ENCODE measurements at places on chromosomes 2 and 18.

- DNase-seq: no peak
Observed at GRCh38 chr2:146259816-146260215, 1585.0 kb upstream of the ACVR2A start.

- no peak for DNase-seq
Observed at GRCh38 chr18:3323900-3324299, 62.0 kb downstream of the MYL12B start.

DNA sequence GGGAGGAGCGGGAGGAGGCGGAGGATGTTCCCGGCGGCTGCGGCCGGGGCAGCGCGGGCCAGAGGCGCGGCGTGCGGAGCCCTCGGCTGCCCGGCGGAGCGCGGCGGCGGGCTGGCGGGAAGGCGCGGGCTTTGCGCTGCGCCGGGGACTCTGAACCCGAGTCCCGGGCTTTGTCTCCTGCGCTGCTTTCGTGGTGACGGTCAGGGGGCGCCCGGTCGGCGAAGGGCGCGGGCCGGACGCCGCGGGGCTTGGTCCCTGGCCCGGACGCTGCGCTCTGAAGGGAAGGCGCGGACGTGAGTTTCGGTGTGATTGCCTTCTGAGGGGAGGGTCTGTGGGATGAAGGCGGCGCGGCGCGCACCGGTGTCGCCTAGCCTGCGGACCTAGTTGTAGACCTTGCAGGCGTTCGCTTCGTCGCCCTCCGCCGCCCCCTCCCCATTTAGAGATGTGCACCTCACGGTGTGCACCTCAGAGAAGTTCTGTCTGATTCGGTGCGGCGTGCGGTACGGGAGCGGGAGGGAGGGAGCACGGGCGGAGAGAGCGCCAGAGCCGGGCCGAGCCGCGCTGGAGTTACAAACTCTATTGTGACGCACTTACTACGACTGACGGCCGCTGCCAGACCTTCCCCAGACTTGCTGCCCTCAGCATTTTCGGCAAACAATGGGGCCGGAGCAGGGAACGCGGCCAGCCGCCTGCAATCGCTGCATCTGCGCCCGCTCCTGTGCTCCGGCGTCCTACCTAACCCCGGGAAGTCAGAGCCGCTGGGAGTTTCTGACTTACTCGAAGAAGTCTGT, 2.1 kb downstream of the BCL2L11 start:
- DNase-seq: no peak

DNA sequence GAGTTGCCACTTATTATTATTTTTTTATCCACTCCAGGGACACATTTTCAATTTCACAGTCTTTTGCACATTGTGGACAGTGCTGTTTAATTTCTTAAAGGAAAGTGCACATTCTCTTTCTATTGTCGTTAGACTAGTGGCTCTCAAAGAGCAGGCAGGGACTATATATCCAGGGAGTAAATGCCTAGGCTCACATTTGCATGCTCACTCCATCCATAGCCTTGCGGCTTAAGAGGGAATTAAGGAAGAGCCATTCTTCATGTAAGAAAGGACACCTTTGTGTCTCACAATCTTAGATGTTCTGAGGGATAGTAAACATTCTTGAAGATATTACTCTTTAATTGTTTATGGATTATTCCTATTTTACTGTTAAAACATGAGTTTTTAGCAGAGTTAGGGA, 70.8 kb downstream of the FIGN start:
- no peak for DNase-seq

DNA sequence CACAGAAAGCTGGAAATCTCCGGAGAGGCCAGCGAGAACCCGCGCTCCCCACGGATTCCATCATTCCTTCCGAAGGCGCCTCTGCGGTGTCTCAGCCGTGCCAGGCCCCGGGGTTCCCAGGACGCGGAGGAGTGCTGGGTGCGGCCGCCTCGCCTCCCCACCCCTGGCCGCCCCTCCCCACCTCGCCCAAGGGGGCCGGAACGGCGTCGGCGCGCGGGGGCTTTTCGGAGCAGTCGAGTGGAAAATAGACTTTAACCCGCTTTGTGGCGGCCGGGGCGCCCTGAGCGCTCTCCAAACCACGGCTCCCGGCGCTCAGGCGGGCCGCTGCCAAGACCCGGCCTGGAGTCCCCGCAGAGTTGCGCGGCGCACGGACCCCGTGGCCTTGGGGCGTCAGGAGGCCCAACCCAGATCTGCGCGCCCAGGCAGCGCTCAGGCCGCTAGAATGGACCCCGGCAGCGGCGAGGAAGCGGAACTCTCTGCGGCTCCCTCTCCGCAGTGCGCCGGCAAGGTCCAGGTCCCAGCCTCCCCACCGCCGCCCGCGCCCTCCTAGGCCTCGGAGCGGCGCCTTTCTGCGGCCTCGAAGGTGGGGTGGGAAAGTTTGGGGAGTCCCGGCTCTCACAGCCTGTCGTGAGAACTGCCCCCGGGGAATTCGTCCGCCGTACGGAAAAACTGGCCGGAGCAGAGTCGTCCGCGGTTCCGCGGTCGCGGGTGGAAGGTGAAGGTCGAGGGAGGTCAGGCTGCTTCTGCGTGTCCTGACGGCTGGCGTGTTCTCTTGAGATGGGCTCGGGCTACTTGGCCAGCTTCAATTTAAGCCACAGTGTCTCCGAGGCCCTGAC, 1.2 kb upstream of the EMX1 start:
- peak; percentile 39 for DNase-seq

DNA sequence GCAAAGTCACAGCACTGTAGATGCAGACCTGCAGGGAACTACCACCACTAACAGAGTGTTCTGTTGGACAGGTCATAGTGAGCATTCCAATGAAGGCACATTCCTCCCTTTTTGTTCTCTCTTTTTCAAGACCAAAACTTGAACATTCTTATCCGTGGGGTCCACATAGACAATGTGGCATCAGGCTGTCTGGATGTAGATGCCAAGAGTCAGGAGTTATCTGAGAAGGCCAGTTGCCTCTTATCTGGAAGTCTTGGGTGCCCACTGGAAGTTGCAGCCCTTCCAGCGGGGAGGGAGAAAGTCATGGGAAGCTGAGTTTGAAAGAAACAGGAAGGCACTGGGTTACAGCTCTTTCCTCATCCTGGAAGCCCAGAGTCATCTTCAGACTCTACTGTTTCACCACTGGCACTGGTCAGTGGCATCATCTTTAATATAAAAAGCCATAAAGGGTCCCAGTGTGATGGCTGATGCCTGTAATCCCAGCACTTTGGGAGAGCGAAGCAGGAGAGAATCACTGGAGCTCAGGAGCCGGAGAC, 61.4 kb downstream of the FAM161A start:
- no peak for DNase-seq

- no peak for DNase-seq
Observed at GRCh38 chr2:4765787-4766530, 926.2 kb upstream of the SOX11 start.

DNA sequence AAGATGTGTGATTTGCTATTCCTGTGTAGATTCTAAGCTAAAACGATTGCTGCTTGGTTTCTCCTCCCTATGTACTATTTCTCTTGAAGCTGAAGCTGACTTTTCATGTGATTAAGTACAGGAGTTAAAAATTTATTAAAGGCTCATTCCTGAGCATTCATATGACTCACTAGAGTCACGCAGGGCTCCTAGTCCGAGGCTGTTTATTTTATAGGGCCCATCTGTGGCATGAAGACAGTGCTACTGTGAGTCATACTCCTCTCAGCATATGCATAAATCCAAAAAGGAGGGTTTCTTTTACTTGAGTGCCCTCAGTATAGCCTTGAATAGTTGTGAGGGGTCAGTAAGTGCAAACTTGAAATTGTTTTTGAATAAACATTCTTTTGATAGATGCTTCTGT, 378.8 kb downstream of the PTPRM start:
- DNase-seq: no peak

- DNase-seq: no peak
Observed at GRCh38 chr2:39671604-39672003, 5.9 kb downstream of the TMEM178A start.

GRCh38 chr18:46502444-46502843, 154.6 kb downstream of the LOXHD1 start:
- no peak for DNase-seq

DNA sequence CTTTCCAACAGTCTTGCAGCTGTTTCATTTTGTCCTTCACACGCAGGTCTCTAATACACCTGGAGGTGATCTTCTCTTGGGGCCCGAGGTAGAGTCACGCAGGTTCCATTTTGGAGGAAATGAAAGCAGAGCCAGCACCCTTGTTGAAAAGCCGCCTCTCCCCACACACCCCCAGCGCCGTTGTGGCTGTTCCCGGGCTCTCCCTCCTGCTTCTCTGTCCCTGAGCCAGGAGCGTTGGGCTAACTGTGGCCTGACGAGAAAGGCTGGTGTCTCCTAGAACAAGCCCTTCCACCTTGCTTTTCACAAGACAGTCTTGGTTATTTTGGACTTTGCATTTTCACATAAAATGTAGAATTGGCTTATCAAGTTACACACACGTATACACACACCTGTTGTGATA, 16.3 kb downstream of the SNED1 start:
- DNase-seq: no peak

DNA sequence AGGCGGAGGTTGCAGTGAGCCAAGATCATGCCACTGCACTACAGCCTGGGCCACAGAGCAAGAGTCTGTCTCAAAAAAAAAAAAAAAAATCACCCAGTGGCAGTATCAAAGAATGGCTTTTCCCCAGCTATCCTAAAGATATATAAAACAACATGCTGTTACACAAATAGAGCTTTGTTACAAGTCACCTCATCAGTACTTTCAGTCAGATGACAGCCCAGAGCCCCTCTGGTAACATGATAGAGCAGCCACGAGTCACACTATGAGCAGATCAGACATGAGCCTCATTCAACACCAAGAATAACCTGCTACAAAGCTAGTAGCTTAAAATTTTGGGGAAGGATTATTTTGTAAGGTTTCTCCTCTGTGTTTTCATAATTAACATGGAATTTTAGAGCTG, 25.2 kb downstream of the PDE11A start:
- no peak for DNase-seq

DNA sequence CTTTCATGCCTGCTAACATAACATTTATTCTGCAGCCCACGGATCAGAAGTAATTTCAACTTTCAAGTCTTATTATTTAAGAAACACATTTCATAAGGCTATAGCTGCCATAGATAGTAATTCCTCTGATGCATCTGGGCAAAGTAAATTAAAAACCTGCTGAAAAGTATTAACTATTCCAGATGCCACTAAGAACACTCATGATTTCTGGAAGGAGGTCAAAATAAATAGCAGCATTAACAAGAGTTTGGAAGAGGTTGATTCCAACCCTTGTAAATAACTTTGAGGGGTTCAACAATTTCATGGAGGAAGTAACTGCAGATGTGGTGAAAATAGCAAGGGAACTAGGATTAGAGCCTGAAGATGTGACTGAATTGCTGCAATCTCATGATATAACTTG, 77.6 kb downstream of the CCDC148 start:
- DNase-seq: no peak

DNA sequence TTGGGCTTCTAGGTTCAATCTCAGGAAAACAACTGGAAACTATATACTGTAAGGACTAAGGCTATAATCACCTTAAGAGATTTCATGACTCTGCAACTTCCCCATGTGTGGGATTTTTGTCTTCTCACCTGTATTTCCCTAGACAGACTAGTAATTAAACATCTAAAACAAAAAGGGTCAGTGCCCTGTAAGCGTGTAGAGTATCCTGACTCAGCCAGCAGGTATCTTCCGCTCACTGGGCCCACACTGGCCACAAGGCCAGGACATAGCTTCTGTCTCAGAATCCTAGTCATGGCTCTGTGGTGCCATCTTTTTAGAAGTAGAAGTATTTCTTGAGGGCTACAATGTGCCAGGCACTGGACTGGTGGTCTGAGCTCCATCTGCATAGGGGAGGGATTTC, 28.8 kb upstream of the KCMF1 start:
- no peak for DNase-seq

DNA sequence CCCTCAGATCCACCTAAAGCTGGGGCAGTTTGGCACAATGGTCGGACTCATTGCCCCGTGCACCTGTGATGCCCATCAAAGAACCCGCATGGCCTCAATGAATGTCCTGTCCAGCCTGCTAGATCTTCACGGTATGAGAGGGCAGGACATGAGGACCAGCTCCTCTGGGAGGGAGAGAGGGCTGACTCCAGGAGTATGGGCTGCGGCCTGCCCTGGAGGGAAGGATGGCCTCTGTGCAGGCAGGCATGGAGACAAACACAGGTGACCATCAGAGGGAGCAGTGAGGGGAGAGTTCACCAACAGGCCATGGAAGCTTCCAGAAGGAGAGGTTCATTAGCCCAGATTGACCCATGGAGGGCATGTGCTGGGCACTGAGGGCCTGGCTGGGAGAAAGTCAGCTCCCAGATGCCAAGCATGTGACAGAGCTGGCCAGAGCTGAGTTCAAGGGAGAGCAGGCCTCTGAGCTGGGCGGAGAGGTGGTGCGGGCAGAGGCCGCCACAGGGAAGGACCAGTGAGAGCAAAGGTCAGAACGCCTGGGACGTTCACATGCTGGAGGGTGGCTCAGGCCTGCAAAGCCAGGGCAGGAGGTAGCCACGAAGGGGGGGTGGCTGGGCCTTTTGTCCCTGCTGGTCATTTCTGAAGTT, 36.2 kb downstream of the HJURP start:
- no peak for DNase-seq

- no peak for DNase-seq
Observed at GRCh38 chr2:150133623-150134022, 353.8 kb downstream of the RND3 start.

GRCh38 chr18:68406761-68407160, 308.1 kb downstream of the TMX3 start:
- DNase-seq: no peak
